ENCODE measurements at places on chromosomes 4 and X.

DNA sequence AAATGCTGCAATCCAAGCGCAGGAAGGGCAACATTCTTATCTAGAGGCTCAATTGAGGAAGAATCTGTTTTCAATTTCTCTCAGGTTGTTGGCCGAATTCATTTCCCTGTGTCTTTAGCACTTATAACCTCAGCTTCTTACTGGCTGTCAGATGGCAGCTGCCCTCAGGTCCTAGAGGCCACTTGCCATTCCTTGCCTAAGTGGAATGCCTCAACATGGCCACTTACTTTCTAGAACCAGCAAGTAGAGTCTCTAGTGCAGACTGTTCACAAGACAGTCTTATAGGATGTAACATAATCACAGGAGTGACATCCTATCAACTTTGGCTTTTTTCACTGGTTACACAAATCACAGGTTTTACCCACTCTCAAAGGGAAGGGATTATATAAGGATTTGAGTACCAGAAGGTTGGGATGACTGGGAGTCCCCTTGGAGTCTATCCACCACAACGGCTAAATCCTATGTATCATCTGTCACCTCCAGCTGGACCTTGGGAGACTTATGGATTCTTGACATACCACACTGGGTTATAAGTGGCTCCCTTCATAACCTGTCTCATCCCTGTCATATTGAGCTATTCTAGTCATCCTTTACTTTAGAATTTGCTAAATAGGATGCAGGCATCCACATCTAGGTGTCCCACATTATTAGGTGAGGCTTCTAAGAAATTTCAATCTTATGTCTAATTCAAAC, 297.9 kb upstream of the CTSO start:
- peak; percentile 15 for DNase-seq

- DNase-seq, result no peak
These were observed 164.6 kb downstream of the DHRSX start for GRCh38 chrX:2336181-2336580.

DNA sequence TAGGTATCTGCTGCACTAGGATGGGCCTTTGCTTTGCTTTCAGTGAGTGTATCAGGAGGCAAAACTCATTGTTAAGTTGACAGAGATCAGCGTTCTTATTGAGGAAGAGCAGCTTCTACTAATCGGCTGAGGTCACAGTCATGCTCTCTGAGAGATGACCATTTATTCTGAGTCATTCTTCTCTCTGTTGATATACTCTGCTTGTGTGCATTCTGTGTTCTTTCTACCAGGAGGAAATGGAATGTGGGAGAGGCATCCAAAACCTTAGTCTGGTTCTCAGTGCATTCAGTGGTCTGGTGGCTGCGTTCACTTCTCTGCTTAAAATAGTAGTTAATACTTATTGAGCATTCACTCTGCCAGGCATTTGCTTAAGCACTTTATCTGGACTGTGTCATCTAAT, 66.2 kb downstream of the RRAGB start:
- peak; percentile 44 for DNase-seq

DNA sequence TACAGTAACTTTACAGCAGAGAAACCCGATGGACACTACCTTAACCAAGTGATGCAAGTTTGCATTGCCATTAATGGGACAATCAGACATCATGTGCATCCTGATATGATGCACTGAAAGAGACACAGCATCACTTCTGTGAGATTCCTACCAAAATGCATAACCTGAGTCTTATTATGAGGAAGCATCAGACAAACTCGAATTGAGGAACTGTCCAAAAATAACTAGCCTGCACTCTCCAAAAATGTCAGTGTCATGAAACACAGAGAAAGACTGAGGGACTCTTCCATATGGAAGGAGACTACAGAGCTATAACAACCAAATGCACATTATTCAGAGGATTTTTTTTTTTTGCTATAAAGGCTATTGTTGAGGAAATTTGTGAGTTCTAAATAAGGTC, 66.6 kb upstream of the IQSEC2 start:
- no peak for DNase-seq

DNA sequence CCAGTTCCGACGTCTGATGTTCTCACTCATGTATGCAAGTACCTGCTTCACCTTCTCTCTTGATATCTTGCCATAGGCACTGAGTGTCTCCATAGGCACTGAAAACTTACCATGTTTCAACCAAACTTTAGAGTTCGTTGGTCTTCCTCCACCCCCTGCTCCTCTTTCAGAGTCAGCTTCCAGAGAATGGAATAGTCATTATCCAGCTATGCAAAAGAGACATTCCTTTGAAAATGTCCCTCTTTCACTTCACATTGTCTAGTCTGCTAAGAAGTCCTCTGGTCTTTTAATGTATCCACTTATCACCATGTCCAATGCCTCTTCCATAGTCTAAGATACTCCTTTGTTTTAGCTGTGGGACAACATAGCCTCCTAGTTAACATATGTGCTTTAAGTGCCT, 566.0 kb upstream of the TENM3 start:
- peak; percentile 41 for DNase-seq

- DNase-seq, result no peak
These were observed 4.1 kb downstream of the POF1B start for GRCh38 chrX:85375333-85375738.

DNA sequence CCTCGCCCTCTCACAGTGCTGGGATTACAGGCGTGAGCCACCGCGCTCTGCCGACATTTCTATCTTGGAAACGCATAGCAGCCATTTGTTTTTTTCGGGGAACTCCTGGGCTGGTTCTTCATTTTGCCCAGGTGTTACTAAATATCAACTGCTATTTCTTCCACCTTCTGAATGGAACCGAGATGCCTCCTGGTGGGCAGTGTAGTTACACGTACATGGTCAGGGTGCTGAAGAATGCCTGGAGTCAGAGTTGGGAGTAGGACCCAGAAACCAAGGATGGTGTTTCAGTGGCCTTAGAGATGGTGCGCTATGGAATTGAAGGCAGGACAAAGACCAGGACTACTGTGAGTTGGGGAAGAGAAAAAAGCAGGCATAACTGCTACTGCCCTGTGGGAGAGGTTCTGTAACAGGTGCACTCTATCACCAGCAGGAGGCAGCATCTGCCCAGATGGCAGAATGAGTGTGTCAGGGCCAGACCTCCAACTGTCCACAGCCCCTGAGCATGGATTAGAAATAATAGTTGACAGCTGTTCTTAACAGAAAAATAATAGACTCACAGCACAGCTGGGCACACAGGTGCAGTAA, 81.7 kb downstream of the ZC4H2 start:
- peak; percentile 3 for DNase-seq

- no peak for DNase-seq
These were observed 83.3 kb downstream of the AKAP4 start for GRCh38 chrX:50117476-50117875.

DNA sequence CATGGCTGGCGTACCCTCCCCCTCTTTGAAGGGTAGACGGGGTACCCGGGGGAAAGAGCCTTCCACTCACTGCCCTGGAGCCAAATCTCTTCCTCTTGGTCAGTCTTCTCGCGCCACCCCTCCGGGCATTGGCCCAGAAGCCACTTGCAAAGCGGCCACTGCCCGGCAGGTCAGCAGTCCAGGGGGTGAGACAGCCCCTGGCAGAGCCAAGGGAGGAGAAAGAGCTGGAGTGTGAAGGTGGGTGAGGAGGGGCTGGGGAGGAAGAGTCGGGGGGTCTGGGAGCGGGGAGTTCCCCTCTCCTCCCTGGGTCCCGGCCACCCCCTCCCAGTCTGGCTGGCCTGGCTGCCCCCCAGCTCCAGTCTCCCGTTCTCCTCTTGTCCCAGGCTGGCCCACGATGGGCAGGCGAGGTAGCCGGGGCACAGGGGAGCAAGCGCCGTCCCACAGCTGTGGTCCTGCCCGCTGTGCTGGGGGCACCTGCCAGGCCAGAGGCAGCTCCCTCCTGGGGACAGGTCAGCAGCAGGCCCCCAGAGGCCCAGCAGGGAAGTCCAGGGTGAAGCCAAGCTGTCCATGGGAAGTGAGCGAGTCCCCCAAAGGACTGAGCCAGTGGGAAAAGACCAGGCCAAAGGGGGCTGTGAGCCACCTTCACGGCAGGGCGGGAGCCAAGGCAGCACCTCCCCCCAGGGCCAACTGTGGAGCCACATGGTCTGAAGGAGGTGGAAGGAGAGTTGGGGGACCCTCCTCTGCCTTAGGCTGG, 21.6 kb upstream of the DUSP9 start:
- no peak for DNase-seq

GRCh38 chrX:120726294-120726693, 96.4 kb upstream of the C1GALT1C1 start:
- no peak for DNase-seq

- no peak for DNase-seq
These were observed 495.6 kb downstream of the KCNIP4 start for GRCh38 chr4:21452931-21453330.

GRCh38 chrX:108468486-108468885, 28.8 kb downstream of the COL4A5 start:
- DNase-seq, result peak; percentile 74

DNA sequence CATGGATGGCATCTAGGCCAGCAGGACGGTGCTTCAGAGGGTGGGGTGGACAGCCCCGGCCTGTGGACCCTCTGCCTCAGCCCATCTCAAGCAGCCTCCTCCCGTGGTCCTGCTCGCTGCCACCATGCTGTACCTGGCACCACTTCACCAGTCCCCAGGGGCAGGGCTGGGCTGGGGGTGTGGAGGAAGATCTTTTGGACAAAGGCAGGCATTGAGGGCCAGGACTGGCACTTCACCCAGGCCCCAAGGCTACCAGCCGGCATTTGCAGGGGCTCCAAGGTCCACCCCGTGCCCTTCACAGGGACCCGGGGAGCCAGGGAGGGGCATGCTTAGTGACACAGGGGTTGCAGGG, 713 bp downstream of the PLXNB3 start:
- no peak for DNase-seq

GRCh38 chr4:69640289-69640688, 847 bp upstream of the UGT2A2 start:
- no peak for DNase-seq

DNA sequence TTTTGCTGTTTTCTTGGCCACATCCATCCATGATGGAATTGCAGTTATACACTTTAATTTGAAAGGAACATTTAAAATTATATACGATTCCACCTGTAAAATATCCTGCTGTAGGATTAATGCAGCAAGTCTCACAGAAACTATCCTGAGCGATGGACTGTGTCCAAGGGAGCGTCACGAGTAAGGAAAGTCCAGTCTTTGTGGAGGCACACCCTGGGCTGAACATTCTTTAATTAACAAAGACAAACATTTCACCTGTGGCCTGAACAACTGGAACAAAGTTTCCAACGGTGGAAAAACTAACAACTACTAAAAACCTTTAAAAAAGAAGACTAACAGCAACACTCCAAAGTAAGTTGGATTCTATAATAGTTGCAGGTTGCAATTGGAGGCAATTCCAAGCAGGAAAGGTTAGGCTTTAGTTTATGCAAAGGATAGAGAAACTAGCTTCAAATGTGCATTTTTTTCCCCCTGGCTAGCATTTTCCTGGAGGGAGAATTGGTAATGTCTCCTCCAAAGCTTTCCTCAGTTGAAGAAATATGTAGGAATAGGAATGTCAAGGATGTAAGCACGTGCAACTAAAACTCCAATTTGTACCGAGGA, 11.0 kb downstream of the EREG start:
- DNase-seq, result no peak

GRCh38 chr4:164204434-164204833, 549.5 kb upstream of the SMIM31 start:
- DNase-seq, result peak; percentile 4

GRCh38 chr4:53037892-53038291, 175.8 kb downstream of the RASL11B start:
- no peak for DNase-seq

DNA sequence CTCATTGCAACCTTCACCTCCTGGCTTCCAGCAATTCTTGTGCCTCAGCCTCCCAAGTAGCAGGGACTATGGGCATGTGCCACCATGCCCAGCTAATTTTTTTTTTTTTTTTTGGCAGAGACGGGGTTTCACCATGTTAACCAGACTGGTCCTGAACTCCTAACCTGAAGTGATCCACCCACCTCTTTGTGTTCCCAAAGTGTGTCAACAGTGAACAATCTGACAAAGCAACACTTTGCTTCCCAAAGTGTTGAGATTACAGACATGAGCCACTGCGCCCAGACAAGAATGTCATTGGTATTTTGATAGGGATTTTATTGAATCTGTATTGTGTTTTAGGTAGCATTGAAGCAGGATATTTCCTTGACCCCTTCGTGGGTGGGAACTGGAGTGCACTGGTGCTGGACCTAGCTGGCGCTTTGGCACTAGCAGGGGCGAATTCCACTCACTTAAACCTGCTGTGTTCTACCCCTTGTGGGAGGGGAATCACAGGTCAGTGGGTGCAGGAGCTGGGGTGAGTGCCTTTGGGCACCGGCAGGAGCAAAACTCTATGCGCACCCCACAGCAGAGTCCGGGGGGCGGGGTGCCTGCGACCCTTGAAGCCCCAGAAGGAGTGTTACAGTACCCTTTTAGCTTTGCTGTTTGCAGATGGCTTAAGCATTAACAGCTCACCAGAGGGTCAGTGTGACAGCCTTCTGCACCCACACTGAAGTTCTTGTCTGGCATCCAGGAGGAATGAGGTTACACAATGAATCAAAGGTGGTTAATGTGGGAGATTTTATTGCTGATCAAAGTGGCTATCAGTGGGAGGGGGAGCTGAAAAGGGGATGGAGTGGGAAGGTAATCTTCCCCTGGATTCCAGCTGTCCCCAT, 21.9 kb downstream of the KLF8 start:
- DNase-seq, result no peak

DNA sequence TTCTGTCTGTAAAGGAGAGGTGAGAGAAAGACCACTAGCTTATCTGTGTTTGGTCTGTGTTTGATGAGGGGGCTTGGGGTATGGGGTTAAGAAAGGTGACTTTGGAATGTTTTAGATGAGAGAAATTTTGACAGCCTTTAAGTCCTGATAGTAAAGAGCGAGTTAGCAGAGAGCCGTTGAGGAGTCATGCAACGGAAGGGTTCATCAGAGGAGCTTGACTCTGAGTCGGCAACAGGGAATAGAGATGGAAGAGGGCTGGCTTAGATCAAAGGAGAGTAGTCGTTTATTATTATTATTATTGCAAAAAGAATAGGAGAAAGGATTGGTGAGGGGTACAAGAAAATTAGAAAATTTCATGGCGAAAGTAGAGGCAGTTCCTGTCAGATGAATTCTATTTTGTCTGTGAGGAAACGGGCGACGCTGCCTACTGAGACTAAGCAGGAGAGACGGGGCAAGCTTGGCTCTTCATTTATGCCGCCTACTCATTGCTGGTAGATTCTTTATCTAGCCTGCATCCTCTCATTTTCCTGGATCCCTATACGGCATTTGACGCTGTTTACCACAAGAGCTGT, 473 bp upstream of the VAMP7 start:
- peak; percentile 11 for DNase-seq

- DNase-seq, result no peak
These were observed 358.3 kb downstream of the MAGEB5 start for GRCh38 chrX:26574234-26574633.

GRCh38 chr4:32775049-32775448, 2054.9 kb downstream of the PCDH7 start:
- DNase-seq, result no peak

Data from EL (cell line).